CMK (cell line): ENCODE measurements at places on chromosomes 1 and 21.

DNA sequence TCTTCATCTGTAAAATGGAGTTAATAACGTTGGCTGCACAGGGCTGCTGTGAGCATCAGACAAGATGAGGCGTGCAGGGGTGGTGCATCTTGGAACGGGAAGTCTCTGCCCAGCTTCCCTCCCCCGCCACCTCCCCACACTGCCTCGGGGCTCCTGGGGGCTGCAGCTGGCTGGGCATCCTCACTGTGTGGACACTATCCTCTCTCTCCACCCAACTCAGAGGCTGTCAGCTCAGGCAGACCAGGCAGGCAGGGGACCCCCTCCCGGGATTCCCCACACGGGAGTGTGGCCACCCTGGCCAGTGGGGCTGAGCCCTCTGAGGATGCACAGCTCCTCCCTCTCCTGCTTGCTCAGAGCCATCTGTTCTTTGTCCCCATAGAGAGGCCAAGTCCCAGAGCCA lies 122.7 kb downstream of the CCDC185 start:
- DNase-seq = no peak

GRCh38 chr1:230763927-230764591 lies 16.9 kb downstream of the CAPN9 start:
- DNase-seq = no peak

- no peak for DNase-seq
These were observed 7.9 kb upstream of the SH3GLB1 start for GRCh38 chr1:86696522-86696921.

- DNase-seq = no peak
These were observed 361.8 kb downstream of the NEGR1 start for GRCh38 chr1:71920556-71920955.

DNA sequence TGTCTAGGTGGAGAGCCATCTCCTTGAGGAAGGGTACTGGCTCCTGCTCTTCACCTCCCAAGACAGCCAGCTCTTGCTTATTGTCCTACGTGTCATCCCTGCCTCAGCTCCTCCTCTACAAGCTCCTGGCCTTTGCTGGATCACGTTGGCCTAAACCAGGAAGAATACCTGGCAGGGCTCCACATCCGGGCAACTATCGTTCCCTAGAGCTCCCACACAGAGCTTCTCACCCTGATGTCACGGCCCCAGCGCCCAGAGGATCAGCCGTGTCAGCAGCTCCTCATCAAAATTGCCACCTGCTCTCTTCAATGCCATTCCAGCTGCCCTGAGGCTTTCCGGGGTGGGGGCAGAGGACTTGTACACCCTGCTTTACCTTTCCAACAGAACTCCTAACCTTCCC lies 1.9 kb upstream of the TPM3 start:
- no peak for DNase-seq

DNA sequence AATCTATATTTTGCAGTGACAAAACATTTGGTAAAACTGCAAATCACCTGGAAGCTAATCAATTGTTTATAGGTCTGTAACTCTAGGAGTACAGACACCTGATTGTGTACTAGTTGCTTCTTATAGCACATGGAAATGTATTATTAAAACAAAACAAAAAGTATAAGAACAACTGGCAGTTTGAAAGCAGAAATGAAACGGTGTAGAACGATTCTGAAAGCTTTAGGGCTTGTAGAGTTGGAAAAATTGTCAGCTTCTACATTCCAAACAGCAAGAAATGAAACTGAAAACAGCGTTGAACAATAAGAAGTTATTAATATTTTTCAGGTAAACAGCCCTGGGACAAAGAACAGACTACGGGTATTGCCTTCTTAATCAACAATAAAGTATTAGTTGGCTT lies 273.3 kb downstream of the OLFM3 start:
- DNase-seq = no peak

GRCh38 chr1:29975036-29975694 lies 738.8 kb downstream of the PTPRU start:
- DNase-seq = no peak

DNA sequence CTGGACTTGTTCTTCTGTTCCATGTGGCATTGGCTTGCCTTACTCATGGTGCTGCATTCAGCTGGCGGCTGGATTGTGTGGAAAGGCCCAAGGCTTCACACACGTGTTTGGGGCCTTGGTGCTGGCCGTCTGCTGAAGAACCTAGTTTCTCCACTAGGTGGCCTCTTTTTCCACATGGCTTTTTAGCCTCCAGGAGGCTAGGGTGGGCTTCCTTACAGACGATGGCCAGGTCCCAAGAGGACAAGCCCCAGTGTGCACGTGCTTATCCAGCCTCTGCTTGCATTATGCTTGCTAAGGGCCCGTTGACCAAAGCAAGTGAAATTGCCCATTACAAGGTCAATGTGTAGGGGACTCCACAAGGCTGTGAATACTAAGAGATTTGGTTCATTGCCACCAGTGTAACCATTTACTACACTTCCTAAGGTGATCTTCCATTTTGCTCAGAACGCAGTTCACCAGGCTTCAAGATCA lies 47.5 kb upstream of the FOXO6 start:
- peak; percentile 14 for DNase-seq

- DNase-seq = no peak
These were observed 48.1 kb downstream of the DNAJC6 start for GRCh38 chr1:65357291-65357960.

DNA sequence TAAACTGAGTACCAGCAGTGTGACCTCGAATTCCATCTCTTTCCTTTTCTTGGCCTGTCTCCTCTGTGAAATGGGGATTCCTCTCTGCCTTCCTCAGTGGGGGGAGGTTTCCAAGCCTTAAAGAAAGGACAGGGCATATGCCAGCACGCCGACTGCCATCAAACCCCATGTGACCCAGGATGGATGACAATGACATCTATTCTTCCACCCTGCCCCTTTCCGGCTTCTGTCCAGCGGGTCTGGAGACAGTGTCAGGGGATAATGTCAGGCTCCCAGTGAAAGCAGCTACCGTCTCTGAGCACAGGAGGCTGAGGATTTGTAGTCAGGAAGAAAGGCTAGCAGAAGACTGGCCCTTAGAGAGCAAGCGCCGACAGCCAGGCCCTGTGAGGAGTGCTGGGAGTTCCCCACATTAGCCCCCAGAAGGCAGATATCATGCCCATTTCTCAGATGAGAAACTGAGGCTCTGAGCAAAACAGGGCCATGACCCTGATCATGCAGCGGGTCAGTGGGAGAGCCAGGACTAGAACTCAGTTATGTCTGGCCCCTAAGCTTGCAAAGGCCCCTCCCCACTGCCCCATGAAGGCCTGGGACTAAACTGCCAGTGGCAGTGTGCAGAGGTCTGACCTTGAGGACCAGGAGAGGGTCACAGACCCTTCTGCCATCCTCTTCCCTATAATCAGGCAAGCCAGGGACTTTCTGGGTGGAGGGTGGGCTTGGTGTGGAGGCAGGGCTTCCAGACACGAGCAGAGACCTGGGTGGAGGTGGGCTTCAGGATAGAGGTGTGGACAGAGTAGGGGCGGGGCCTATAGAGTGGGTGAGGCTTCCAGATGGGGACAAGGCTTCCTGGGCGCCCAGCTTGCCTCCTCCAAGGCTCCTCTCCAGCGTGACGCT lies 30.1 kb downstream of the CDCA8 start:
- no peak for DNase-seq

DNA sequence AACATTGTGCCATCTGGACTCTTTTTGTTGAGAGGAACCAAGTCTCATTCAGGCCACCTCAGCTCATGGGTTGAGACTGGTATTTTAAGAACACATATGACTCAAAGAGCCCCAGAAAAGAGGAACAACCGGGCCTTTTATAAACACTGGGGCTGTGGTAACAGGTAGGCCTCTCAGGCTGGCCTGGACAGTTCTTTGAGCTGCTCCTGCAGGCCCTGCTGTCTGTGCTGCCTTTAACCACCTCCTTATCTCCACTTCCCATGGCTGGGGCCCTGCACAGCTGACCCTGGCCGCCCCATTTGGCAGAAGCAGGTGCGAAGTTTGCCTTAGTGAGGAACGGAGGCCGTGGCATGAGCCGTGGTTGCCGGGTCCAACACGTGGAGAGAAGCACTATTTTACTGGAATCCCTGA lies 163.3 kb downstream of the RHOU start:
- peak; percentile 24 for DNase-seq

GRCh38 chr1:173669491-173669941 lies at the start of gene ANKRD45:
Gene ANKRD45, minus strand, starts transcription at chr1:173669851. Its CDS starts 10,433 bp downstream, at chr1:173659418.
- no peak for DNase-seq

DNA sequence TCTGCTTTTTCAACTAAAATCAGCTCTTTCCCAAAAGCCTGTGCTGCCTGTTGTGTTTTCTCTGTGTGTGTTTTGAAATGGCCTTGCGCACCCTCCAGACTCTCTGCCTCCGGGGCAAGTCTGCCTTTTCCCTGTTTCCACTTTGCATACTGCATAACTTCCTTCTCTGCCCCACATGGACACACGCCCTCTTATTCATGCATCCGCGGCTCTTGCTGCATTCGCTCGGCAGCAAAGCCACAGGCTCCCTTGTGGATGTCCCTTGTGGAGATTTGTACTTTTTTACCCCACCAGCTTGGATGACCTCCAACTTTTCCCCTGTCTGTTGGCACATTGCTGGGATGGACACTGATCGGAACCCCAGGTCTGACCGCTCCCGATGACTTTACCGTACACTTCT lies 147.6 kb downstream of the ADSS2 start:
- no peak for DNase-seq

- DNase-seq = no peak
These were observed 59.4 kb downstream of the NRIP1 start for GRCh38 chr21:15005391-15005790.

GRCh38 chr1:55001311-55001710 lies 2.6 kb downstream of the BSND start:
- DNase-seq = no peak

DNA sequence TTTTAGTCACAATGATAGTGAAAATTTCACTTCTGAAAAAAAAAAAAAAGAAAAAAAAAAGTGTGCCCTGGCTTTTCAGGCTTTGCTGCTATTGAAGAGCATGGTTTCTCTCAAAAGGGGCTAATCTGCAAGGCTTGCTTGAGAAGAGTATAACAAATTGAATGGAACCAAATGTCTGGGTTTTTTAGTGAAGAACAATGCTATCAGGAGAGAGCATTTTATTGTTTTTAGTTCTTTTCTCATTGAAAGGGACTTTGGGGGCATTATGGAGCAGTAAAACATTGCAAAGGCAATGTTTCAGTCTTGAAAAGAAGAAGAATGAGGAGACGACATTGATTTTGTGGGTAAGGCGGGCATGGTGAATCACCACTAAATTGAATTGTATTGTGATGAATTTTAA lies 28.2 kb downstream of the VCAM1 start:
- DNase-seq = no peak

DNA sequence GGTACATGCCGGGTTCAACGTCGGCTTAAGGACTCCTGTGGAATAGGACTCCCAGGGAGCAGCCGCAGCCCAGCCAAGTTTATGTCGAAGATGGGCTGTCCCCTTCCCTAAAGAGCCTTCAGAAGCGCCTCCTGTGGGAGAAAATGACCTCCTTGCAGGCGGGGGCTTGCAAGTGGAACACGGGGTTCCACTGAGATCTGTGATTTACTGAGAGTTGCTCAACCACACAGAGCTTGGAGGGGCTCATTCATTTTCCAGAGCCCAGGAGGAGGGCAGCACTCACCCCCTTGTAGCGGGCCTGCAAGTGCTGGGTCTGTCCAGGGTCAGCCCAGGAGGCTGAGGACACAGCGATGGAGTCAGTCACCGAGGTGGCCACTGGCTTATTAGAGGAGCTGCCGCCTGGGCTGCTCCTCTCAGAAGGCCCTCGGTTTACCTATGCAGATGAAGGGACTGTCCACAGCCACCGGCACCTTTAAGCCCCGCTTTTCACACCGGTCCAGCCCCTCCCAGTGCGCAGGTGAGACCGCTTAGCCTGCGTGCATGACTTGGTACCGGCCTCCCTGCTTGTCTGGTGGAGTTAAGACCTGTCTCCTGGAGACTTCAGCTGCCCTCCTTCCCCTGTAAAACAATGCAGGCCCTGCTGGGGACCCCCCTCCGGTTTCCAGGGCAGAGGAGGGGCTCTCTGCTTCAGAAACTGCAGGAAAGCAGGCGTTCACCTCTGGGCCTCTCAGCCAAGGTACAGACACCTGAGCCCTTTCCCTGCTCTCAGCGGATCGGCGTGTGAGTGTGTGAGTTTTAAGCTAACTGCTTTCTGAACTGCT lies 57.5 kb downstream of the ATP5PO start:
- DNase-seq = no peak

DNA sequence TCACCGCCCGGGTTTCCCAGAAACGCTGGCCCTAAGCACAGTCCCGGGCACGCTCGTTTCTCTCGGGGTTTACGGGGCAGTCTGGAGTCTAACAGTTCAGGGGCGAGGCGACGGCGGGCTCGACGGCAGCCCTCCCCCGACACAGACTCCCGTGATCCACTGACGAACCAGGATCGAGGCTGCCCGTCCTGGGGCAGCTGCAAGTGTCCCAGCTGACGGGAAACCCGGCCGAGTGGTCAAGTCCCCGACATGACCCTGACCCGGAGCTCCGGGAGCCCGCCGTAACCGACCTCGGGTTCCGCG lies 494 bp downstream of the UBE2J2 start:
- DNase-seq = no peak

GRCh38 chr1:214808845-214809460 lies 206.0 kb downstream of the CENPF start:
- no peak for DNase-seq

DNA sequence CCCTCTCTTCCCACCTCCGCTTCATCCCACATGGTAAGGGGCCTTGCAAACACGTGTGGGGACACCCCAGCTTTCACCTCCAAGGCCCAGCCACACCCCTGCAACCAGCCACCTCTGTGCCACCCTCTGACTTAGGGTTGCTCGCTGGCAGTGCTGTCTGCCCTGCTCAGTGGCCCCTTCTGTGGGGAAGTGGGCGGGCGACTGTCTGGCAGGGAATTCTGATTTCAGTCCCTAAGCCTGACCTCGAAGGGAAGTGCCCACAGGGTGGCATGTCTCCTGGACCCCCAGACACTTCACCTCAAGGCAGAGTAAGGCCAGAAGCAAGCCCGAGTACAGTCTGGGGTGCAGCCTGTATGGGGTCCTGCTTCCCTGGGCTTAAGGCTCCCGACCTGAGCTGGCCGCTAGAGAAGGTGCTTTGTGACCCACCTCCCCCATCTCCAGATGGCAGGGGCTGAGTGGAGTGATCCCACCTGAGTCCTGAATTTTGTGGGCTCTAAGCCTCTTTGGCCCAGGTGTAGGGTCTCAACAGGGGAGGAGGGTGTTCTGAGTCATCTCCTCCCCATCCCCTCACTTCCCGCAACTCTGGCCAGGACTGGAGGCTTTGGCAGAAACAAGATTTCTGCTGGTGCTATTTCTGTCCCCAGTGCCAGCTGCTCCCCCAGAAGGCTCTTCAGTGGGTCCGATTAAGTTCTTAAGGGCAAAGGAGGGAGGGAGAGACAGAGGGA lies 7.0 kb downstream of the RD3 start:
- DNase-seq = no peak

- DNase-seq = no peak
These were observed 61.3 kb downstream of the NDUFS5 start for GRCh38 chr1:39087435-39087834.

- no peak for DNase-seq
These were observed 26.5 kb downstream of the RUNX3 start for GRCh38 chr1:24903560-24903954.

GRCh38 chr1:67579623-67580394 lies 105.2 kb upstream of the GADD45A start:
- DNase-seq = no peak
